Kidney epithelial cell (primary cell): ENCODE measurements at places on chromosomes 6 and 20. TPM values are rescaled to one million over a fixed set of nuclear protein-coding genes. Genes with fewer than 3 reads are reported as not detected.

DNA sequence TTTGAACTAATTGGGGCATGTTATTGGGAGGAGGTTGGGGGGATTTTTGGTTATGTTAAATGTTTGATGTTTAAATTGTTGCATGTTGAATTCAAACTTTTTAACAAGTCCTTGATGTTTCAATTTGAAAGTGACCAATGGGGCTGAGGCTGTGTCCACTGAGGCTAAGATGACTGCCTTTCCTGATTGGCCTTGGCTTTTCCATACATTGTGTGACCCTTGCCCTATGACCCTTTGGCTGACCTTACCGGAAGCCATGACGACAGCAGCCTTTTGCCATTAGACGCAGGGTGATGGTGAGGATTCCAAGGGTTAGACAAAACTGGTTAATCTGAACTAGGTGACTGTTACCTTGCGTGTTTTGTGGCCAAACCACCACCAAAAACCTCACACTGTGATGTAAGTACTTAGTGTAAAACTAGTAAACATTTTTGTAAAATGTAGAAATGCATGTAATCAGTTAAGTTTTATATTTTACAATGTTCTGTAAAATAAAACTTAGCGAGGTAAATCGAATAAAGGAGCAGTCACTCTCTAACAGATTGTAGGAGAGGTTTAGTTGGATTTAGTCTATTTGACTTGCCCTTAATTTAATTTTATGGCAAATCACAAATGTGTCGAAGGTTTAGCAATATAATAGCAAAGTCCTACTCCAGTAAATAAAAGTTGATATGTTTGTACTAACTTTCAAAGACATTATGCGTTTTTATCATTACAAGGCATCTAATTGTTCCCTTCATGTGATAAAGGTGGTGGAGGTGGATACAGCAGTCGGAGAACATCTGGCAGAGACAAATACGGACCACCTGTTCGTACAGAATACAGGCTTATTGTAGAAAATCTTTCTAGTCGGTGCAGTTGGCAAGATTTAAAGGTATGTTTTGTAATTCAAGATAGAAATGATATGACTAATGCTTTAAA, 1.6 kb downstream of the SRSF6 start:
- DNase-seq: no peak

EPB41L1 gene
- total RNA-seq: 25.0 and 28.0 TPM in 2 replicates

EPHA7 gene
- 0.88 and 0.96 TPM in 2 replicates for total RNA-seq

- DNase-seq: no peak
Observed at GRCh38 chr6:118548613-118549012, 517 bp downstream of the PLN start.

DNA sequence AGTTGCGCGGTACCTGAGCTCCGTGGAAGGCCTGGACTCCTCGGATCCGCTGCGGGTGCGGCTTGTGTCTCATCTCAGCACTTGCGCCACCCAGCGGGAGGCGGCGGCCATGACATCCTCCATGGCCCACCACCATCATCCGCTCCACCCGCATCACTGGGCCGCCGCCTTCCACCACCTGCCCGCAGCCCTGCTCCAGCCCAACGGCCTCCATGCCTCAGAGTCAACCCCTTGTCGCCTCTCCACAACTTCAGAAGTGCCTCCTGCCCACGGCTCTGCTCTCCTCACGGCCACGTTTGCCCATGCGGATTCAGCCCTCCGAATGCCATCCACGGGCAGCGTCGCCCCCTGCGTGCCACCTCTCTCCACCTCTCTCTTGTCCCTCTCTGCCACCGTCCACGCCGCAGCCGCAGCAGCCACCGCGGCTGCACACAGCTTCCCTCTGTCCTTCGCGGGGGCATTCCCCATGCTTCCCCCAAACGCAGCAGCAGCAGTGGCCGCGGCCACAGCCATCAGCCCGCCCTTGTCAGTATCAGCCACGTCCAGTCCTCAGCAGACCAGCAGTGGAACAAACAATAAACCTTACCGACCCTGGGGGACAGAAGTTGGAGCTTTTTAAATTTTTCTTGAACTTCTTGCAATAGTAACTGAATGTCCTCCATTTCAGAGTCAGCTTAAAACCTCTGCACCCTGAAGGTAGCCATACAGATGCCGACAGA, 9.9 kb downstream of the HEY2 start:
- no peak for DNase-seq

SLC22A7 gene
- total RNA-seq: not detected in 2 replicates

LAMP5 gene
- 1.7 and 1.9 TPM in 2 replicates for total RNA-seq
